ENCODE measurements at places on chromosomes 16 and 17.

DNA sequence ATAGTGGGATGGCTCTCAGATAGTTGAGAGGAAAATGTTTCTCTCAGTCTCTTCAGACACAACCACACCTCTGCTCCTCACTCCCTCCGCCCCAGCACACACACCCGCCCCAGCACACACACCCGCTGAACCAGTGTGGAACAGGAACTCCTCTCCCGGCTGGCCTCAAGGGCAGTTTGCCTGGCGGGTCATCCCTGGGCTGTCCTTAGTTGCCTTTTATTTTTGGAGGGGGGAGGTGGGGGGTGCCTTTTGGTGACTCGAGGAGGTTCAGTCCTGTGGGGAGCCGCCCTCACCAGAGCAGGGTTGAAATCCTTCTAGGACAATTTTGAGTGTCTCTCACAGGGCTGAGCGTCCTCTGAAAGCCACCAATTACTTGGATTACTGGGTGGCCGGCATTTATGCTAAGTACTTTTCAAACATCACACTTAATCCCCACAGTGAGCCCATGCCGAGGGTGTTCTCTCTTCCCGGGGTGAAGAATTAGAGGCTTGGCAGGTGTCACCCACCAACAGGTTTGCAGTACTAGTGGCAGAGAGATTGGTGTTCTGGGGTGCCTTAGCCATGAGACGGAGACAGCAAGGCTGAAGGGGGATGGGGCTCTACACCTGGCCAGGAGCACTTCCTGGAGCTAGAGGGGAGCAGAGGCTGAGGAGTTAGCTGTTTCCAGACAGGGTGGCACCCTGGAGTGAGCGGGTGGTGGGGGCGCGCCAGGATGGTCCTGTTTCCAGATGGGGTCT, 2.8 kb downstream of the RASD1 start:
- no peak for DNase-seq

- no peak for DNase-seq
Observed at GRCh38 chr16:56789360-56789759, 59.4 kb downstream of the NUP93 start.

DNA sequence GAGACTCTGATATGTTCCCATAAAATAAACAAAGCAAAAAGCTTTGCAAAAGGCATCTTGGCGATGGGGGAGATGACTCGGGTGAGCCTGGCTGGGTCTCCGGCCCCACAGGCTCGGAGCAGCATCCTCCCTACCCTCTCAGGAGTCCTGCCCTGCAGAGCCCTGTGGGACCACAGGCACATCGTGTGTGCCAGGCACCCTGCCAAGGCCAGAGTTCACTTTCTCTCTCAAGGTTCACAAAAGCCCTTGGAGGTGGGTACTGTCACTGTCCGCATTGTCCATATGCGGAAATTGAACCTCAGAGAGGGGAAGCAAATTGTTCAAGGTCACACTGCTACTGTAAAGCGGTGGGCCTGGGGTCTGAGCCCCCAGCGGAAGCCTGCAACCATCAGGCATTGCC, 48.5 kb downstream of the CRISPLD2 start:
- no peak for DNase-seq

- DNase-seq, result peak; percentile 51
Observed at GRCh38 chr17:56173958-56174835, 20.9 kb downstream of the ANKFN1 start.

GRCh38 chr17:5921512-5922282, 148.5 kb upstream of the WSCD1 start:
- DNase-seq, result no peak

GRCh38 chr16:85291302-85292148, 179.3 kb upstream of the CIBAR2 start:
- no peak for DNase-seq

DNA sequence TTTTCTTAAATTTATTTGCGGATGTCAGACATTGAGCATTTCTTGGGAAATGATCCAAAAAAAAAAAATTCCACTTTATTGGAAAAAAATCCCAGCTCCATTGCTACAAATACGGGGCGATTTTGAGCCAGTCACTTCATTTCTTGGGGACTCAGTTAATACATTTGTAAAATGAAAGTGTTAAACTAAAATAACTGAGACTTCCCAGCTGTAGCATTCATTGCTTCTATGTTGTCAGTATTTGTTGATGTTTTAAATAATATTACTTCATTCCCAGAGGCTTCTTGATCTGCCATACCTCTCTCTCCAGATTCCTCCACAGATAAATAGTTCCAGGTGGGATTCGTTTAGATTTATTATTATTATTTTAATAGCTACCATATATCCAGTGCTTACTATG, 77.1 kb upstream of the HS3ST3A1 start:
- DNase-seq, result no peak

DNA sequence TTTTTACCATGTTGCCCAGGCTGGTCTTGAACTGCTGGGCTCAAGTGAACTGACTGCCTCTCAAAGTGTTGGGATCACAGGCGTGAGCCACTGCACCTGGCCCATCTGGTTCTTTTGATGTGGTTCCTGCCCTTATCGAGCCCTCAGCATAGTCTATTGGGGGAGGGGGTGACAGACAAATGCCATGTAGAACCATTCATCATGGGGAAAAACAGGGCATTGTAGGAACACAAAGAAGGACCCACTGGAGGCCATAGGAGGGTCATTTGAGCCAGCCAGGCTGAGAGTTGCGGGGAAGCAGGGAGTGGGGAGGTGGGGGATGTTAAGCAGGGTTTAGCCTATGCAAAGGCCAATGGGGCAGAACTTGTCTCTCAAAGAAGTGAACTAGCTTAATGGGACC, 11.9 kb downstream of the SEC14L5 start:
- DNase-seq, result no peak

- no peak for DNase-seq
Observed at GRCh38 chr17:74280093-74280513, 6.1 kb downstream of the DNAI2 start.

GRCh38 chr16:54568906-54569807, 282.6 kb upstream of the IRX3 start:
- no peak for DNase-seq

DNA sequence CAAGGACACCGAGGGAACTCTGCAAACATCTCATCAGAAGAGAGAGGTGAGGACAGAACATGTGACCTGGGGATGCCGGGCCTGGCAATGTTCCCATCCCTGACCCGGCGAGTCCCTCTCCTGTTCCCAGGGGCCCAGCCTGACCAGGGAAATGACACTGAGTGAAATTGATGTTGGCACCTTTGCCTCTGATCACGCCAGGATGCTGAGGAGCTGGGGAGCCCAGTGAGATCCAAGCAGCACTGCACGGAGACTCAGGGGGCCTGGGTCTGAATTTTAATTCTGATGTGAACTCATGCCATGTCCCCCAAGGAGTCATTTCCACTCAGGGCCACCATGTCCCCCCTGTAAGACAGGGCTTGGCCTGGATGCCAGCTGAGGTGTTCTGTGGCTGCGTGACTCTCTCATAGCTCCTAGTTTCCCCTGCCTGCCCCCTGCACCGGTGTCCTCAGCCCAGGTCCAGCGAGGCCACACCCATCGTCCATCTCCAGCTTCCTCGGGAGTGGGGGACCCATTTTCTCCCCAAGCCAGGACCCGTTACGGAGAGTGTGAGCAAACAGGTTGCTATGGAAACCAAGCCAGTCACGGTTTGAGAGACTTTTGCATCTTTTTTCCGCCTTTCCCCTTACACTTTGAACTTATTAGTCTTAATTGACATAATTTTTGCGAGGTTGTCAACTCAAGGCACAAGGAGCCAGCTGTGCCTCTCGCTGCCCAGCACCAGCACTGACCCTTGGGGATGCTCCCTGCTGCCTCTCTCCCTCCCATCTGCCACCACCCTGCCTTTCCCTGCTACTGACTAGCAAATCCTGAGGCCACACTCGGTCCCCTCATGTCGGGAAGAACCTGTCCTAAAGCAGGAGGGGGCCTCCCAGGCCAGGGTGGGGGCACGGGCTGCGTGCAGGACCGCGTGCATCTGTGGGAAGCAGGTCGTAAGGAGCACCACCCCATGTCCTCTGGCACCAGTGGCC, 150.0 kb downstream of the SDK2 start:
- DNase-seq, result no peak

- DNase-seq, result no peak
Observed at GRCh38 chr16:11630046-11630767, 38.0 kb upstream of the SNN start.

DNA sequence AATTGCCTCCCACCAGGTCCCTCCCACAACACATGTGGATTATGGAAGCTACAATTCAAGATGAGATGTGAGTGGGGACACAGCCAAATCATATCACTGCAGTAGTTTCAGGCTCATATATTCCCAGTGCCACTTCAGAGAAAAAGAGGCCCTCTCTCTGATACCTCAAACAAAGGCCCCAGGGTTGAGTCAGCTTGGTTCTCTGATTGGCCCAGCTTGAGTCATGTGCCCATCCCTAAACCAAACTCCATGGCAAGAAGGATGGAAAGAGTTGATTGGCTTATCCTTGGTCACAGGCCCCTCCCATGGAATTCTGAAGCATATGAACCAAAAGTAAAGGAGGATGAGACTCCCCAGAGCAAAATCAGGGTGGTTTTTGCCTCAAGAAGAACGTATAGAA, 75.9 kb upstream of the IRX6 start:
- DNase-seq, result no peak

- no peak for DNase-seq
Observed at GRCh38 chr16:31861455-31861854, 12.2 kb upstream of the ZNF267 start.

- no peak for DNase-seq
Observed at GRCh38 chr16:89759746-89760340, 38.5 kb downstream of the ZNF276 start.

GRCh38 chr16:86042996-86043725, 144.2 kb downstream of the IRF8 start:
- no peak for DNase-seq

DNA sequence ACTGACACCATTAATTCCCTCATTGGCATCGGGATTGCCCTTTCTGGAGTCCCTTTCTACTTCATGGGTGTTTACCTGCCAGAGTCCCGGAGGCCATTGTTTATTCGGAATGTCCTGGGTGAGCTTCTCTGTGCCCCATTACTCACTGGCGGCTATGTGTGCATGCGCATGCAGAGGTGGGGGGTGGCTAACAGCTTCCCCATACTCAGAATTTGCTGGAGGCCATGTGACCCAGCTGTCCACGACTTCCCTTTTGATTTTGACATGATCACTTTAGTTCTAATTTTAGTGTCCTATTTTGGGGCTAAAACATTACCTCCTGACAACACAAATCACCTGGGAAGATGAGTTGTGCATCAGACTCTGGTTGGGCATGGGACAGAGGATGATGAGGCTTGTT, 14.1 kb downstream of the SLC7A6OS start:
- DNase-seq, result no peak

DNA sequence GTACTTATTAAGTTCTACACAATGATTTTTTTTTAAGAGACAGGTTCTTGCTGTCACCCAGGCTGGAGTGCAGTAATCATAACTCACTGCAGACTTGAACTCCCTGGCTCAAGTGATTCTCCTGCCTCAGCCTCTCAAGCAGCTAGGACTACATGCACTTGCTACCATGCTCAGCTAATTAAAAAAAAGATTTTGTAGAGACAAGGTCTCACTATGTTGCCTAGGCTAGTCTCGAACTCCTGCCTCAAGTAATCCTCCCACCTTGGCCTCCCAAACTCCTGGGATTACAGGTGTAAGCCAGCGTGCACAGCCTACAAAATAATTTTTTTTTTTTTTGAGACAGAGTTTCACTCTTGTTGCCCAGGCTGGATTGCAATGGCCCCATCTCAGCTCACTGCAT, 22.2 kb downstream of the USP32 start:
- DNase-seq, result no peak

GRCh38 chr16:69338557-69339288, 641 bp downstream of the COG8 start:
- DNase-seq, result no peak

- no peak for DNase-seq
Observed at GRCh38 chr17:58734040-58734439, 21.6 kb upstream of the PPM1E start.

DNA sequence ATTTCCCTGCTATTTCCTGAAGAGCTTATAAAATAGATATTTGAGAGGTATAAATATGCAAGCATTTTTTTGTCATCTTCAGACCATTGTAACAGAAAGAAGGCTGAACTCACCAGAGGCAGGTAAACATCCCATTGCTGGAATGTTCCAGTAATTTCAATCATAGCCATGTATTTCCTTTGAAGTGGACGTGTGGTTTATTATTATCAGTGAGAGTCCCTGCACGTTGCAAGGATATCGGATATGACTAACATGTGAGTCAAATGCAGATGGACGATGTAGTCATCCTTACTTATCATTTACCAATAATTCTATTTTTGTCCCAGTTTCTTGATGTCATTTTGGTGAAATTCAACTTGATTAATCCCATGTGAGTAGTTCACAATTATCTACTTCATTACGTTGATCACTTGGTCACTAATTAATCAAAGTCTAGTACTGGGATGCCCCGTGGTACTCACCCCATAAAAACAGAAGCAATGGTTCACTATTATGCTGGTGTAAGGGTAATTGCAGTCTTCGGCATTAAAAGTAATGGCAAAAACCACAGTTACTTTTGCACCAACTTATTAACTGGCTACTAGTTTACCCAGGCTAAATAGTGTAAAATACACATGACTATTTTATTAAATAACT, 89.5 kb downstream of the VAT1L start:
- DNase-seq, result peak; percentile 20

DNA sequence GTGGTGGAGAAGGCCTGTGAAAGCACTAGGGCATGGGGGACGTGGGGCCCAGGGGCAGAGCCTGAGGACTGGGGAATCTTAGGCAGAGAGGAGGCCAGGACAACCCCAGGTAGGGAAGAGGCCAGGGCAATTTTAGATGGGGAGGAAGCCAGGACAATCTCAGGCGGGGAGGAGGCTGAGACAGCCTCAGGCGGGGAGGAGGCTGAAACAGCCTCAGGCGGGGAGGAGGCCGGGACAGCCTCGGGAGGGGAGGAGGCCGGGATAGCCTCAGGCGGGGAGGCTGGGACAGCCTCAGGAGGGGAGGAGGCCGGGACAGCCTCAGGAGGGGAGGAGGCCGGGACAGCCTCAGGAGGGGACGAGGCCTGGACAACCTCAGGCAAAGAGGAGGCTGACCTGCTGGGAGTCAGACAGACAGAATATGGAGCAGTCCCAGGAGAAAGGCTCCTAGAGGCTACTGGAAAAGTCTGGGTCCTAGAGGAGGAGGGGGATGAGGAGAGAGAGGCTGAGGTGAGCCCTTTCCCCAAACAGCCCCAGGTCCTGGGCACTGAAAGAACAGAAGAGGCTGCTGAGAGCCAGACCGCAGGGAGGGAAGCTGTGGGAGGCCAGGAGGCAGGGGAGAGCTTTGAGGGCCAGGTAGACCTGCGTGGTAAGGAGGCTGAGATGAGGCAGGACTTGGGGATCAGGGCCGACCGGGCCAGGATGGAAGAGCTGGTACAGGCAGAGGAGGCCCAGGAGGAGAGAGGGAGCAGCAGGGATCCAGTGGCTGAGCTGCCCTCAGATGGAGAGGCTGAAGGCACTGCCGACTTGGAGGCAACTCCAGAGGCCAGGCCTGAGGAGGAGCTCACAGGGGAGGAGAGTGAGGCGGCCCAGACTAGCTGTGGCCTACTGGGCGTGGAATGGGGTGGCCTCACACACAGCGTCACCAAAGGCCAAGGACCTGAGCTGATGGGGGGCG, 1.6 kb downstream of the APOBR start:
- DNase-seq, result no peak

DNA sequence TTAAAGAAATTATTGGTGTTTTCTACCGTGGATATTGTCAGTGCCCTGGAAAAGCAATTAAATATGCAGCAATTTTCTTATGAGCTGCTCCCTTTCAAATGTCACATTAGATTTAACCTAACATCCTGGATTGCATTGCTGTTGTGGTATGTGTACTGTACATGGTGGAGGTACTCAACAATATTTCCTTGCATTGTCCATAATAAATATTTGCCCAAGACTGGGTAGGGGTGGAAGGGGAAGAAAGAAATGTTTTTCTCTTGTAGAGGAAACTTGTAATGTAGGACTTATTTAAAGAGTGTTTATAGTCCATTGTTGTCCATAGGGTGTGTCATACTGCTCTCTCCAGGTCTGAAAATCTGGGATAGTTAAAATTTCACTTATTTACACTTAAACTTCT, 346.2 kb upstream of the TBX2 start:
- DNase-seq, result no peak

Measured in GM03348 (cell line).